ENCODE measurements at places on chromosomes 7 and 10.

- no peak for DNase-seq
Observed at GRCh38 chr10:124694481-124695220, 49.5 kb downstream of the FAM53B start.

DNA sequence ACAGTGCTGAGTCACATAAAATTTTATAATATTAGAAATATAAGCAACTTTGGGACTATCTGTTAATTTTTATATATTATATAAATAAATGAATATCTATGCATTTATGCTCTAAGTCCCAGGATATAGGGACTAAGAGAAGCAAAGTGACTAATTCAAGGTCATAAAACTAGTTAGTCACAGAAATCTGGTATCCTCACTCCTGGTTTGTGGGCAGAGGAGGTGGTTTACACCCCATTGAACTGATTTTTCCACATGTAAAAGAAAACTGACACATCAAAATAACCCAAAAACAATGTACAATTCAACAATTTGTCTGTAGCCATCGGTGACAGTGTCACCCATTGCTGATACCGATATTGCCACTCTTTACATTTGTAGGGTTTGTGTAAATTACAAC, 3.0 kb downstream of the PCLO start:
- DNase-seq: no peak

- no peak for DNase-seq
Observed at GRCh38 chr10:128304271-128304670, 178.0 kb upstream of the MKI67 start.

- no peak for DNase-seq
Observed at GRCh38 chr7:461453-462172, 58.0 kb downstream of the PDGFA start.

DNA sequence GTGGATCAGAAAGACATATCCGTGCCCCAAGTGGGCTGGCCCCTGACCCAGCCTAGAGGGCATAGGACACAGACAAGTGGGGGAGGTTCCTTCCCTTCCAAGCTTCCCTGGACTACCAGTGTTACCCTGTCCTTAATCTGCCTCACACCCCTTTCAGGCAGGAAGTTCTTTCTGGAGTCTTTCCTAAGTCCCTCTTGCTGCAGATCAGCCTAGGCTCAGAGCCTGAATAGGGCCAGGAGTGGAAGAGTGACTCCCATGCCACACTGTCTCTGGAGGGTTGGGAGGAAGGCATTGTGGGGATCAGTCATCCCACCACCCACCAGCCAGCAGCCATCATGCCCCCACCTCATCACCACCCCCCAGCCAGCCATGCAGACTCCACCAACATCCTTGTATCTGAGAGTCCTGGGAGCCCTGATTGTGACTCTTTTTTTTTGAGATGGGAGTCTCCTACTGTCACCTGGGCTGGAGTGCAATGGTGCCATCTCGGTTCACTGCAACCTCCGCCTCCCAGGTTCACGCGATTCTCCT, 22.6 kb downstream of the POLL start:
- DNase-seq: no peak

DNA sequence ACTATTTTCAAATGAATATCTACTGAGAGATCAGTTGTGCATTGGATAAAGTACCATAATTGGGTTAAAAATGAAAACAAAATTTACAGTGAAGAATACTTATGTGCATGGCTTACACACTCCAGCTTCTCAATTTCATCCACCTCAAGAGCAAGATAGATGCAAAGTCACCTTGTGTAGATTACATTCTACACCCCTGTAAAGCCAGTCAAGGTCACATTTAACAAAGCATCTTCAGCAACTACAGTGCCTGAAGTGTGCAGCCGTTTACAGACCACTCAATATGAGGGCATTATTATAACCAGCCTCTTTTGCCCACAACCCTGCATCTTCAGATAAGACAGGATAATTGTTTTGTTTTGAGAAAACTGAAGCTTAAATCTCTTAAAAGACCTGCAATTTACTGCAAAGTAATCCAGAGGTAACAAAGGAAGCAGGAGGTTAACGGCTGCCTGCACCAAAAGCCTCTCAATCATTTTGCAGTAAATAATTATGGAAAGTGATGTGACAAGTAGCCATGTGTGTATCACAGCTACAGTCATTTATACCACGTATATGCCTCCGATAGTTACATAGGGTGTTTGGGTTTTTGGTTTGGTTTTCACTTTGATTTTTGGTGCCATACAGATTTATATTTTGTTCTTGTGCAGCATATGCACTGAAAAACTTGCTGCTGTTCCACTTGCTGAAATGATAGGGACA, 4.9 kb downstream of the PURB start:
- DNase-seq: no peak

DNA sequence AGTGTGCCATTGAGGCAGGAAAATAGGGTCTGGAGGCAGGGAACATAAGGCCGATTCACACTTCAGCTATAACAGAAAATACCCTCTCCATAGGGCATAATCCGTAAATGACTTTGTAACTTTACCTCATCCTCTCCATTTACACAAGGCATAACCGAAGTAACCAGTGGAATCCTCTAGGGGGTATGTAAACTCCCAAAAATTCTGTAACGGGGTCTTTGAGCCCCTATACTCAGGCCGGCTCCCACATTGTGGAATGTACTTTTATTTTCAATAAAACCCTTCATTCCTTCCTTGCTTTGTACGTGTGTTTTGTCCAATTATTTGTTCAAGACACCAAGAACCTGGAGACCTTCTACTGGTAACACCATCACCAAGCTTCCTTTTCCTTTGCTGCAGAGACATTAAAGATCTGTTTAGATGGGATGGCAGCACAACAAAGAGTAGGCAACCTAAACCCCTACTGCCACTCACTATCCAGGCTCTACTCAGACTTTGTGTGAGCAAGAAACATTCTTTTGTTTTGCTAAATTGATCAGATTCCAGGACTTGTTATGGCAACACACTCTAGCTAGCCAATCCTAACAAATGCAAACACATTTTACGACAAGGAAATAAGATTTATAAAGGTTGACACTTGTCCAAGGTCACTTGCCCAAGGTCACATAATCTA, 99.3 kb downstream of the DGKI start:
- DNase-seq: no peak

GRCh38 chr7:142880876-142881505, 4.6 kb downstream of the TRPV6 start:
- DNase-seq: peak; percentile 25

GRCh38 chr7:125481323-125481722, 551.7 kb upstream of the POT1 start:
- DNase-seq: no peak

GRCh38 chr7:777728-778078, 50.6 kb upstream of the PRKAR1B start:
- DNase-seq: no peak

DNA sequence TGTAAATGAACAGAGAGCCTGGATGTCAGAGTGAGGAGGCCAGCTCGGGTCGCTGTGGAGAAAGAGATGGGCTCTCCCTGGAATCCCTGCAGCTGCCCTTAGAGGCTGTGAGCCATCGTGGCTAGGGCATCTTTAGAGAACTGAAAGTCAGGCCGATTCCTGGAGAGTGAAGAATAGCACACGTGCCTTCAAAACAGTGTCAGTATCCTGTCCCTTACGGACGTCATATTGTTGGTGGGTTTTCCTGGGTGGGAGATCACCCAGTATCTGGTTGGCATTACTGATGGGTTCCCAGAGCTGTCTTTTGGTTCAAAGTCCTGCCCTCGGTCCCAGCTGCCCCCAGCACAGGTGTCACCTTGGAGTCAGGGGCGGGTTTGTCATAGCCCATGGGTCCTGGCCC, 25.3 kb downstream of the IKZF1 start:
- DNase-seq: no peak

DNA sequence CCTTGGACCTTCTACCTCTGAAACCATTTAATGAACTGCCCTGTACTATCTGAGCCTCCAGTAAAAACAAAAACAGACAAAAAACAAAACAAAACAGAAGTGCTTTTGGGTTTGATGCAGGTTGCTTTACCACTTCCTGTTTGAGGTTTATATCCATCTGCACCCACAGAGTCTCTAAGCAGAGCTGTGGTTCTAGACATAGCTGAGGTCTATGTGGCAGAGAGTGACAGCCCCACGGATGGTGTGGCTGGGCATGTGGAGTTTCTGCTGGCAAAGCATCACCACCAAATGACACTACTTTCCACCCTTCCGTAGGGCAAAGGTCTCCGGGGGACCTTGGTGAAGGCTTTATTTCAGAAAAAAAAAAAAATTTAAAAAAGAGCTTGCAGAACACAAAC, 754.2 kb downstream of the GRID1 start:
- DNase-seq: no peak

- no peak for DNase-seq
Observed at GRCh38 chr10:85741626-85742300, 624.8 kb downstream of the GRID1 start.

- DNase-seq: no peak
Observed at GRCh38 chr10:69829775-69830174, 28.1 kb downstream of the COL13A1 start.

GRCh38 chr7:28389504-28390395, 22.6 kb upstream of the CREB5 start:
- peak; percentile 32 for DNase-seq

DNA sequence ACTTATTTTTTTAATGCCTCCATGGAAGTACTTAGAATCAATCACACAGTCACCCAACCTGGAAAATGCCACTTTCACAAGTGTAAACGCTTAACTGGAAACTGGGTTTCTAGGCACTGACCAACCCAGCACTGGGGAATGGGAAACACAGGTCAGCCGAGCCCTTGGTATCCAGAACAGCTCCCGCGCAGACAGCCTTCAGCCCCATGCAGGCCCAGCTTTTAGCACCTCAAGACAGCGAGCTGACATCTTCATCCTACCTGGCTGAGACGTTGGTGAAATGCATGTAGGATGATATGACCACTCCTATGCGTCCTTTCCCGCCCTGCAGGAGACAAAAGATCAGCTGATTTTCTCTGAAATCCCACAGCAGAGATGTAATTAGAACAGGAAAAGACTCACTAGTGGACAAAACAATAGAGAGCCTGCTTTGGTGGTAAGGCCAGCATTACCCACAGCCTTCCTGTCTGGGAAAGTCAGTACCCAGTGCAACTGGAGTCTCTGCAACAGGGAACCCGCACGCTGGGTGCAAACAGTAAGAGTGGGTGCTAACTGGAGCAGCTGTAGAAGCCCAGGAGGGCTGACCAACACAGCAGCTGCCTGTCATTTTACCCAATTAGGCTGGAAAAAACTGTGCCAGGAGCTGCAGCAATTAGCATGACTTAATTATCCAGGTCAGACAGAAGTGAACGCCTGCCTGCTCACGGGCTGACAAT, 153.7 kb downstream of the TNS3 start:
- DNase-seq: no peak

DNA sequence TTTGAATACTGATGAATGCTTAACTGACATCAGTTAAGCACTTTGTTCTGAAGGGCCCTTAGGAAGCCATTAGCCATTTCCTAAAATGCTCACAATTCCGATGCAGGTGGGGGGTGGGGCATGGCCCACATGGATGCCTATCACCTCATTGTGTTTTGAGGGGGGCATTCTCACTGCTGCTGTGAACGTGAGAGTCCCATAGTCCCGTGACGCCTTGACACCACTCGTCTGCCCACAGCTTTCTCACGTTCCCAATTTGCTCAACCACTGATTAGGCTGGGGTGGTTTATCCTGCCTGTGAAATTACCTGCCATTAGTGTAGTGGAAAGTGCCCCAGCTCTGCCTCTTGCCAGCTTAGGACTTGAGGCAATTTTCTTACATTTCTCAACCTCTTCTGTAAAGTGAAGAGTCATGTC, 31.9 kb downstream of the DUSP5 start:
- DNase-seq: no peak

DNA sequence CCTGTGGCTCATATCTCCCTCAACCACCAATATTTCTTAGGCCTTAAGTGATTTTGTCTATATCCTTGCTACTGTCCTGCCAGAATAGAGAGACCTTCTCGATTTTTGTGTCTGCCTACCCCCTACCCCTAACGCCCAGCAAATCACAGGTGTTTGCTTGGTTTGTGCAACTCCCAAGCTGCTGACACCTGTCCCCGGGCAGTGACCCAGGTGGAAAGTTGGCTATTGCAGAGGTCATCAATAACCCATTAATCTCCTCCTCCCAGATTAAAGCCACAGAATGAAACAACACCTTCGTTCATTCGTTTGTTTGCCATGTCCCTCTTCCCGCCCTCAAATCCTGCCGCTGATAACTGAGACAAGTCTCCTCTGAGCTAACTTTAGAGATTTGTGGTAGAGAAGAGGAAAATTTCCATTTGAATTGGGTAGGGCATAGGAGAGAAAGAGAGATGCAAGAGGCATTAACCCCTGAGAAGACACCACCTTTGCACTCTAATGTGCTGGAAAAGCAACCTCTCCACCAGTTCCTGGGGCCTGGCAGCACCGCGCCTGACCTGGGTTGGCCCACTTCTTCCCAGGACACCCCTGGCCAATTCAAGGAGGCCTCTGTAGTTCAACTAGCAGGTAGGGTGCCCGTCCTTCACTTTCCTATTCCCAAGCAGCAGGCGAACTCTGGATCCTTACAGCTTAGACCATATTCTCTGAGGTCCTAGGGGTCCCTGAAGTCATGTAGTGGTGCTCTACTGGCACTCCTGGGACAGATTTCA, 3.0 kb downstream of the NEUROG3 start:
- no peak for DNase-seq

- no peak for DNase-seq
Observed at GRCh38 chr10:110006358-110007160, 1.2 kb upstream of the ADD3 start.

- no peak for DNase-seq
Observed at GRCh38 chr7:12578930-12579640, 8.6 kb downstream of the SCIN start.

DNA sequence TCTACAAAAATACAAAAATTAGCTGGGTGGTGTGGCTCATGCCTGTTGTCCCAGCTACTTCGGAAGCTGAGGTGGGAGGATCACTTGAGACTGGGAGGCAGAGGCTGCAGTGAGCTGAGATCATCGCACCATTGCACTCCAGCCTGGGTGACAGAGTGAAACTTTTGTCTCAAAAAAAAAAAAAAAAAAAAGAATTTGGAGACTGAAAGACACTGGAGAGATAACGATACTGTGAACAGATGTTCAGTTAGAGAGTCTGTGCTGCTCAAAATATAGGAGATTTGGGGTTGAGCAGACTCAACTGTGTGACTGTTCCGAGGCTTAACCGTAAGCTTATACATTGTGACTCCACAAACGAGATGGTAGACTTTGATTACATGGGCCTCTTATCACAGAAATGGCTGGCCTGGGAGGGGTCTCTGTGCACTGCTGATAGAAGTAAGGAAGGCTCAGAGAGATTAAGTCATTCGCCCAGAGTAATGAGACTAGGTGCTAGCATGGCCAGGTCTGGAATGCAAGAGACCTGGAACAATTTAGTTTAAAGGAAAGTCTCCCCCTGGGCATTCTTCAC, 19.4 kb downstream of the WBP1L start:
- no peak for DNase-seq

DNA sequence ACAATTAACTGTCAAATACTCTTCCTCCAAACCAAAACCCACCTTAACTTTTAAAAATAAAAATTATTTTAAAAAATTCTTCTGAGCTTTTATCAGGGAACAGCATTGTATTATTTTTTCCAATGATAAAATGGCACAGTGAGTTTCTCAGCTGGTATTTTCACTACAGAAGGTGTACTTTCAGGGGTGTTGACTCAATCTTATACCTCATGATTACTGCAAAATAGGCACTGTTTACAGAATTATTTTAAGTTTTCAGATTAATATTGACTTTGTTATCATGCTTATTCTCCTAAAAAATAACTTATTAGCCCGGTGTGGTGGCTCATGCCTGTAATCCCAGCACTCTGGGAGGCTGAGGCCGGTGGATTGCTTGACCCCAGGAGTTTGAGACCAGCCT, 24.3 kb downstream of the RHEB start:
- no peak for DNase-seq

- DNase-seq: no peak
Observed at GRCh38 chr7:33773053-33773452, 132.3 kb upstream of the BMPER start.

Data from T-helper 1 cell (primary cell).